Amniotic epithelial cell (primary cell): ENCODE measurements at places on chromosomes 3 and 15.

GRCh38 chr3:49171775-49172500 lies 540 bp downstream of the KLHDC8B start:
- DNase-seq, result no peak

- DNase-seq, result no peak
Observed at GRCh38 chr3:123298903-123299302, 97.2 kb downstream of the SEC22A start.

DNA sequence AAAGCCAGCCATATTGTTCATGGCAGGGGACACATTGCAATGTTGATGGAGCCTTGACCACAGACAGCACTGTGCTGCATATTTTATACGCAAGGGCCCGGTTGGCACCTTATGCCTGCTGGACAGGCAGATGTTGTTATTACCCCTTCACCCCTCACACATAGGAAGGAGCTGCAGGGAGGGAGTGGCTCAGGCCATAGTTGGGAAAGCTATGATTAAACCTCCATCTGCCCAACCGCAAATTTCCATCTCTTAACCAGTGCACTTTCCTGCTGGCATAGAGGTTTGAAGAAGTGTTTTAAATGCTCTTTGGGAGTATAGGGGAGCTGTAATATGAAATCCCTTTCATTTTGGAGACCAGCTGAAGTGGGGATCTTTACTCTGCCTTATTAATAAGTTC lies 224.7 kb downstream of the CACNA2D3 start:
- DNase-seq, result no peak

GRCh38 chr15:76330080-76330680 lies 6.4 kb upstream of the ISL2 start:
- DNase-seq, result peak; percentile 54

GRCh38 chr3:142035308-142035922 lies 113.9 kb downstream of the TFDP2 start:
- no peak for DNase-seq

GRCh38 chr15:54149115-54149531 lies 170.9 kb downstream of the UNC13C start:
- no peak for DNase-seq

DNA sequence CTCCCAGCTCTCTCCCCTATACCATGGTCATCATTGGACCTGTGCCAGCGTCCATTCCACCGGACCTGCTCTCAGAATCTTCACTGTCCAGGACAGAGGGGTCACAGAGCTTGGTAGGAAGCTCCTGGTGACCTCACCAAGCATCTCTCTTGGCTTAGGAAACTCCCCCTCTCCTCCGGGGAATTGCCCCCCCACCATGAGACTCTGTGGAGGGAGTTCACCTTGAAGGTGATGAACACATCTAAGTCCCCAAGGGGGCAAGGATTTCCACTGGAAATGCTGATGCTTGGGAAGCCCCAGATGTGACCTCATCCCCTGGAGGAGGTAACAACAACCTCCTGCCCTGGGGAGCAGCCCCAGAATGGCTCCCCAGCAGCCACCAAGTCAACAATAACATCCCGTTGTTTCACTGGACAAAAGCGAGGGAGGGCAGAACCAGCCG lies 3.2 kb downstream of the SEMA7A start:
- DNase-seq, result no peak

DNA sequence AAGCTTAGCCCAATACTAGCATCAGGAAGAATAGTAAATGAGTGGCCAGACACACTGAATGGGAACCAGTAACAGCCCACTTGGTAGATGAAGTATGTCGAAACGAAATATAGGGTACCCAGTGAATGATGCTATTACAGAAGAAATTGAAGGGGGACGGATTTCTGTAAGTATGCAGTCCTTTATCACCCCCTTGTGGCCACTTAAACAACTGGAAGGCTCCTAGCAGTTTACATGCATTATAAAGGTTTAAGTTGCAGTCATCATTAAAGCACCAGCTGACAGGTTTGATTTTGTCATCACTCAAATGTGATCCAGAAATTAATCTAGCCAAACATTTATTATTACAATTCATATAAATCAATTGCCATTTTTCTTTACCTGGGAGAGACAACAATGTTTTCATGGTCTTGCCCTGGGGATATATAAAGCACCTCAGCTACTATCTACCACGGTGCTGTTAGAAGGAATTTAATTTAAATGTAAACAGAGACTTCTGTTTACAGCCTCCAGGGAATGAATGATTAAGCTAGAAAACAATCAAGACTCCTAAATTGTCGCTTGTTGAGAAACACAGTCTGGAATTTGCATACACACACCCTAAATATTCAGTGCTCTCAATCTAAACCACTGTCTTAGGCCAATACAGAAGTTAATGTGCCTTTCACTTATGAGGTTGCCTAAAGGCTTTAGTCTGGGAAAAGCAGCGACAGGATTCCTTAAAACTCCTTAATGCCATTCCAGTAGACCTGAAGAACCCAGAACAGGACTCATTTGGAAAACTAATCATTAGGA lies 7.8 kb downstream of the EIF1B start:
- DNase-seq, result peak; percentile 67

DNA sequence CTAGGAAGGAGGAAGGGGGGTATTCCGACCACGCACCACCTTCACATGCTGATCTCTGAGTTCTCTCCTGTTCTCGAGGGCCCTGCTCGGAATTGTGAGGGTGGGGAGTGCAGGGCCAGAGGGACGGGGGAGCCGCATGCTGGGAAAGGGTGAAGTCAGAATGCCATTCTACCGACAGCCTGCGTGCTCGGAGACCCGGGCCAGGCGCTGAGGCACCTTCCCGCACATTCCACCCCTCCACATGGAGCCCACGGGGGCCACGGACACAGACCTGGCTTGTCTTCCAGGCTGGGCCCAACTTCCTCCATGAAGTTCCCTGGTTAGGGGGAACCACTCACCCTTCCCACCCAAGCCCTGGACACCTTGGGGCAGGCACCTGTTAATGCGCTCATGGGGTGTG lies 28.7 kb upstream of the PIGZ start:
- DNase-seq, result no peak
